ENCODE measurements at places on chromosomes 3 and 15.

GRCh38 chr3:10729439-10729838, 86.6 kb upstream of the SLC6A11 start:
- no peak for DNase-seq

DNA sequence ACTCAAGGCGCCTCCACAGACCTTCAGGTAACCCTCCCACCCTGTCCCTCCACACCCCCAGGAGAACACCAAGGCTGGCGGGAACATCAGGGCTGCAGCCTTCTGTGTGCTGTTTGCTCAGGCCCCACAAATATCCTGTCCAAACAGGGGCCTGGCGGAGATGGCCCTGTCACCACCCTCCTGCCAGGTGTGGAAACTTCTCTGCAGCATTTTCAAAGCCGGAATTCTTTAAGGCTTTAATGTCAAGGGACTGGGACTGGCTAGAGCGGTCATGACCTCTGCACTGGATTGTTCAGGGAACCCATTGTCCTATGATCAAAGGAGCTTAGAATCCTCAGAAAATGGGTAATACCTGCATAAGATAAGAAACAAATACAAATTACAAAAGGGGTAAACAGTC, 46.6 kb downstream of the FBLN2 start:
- DNase-seq, result no peak

DNA sequence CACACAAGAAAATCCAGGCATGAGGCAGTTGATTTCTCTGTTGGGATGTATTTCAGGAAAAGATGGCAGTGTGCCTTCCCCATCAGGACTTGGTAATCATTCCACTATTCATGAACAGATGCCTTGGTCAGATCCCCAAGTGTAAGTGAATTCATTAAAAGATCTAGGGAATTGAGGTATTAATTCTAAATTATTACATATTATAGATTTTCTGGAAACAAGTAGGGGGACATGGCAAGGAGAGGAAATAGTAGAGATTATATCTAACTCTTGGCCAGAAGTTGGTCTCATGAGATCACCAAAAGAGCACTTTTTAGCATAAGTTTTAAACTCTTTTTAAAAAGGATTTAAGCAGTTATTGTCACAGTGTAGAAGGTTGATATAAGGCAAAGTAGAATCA, 74.4 kb upstream of the MDFIC2 start:
- DNase-seq, result no peak

DNA sequence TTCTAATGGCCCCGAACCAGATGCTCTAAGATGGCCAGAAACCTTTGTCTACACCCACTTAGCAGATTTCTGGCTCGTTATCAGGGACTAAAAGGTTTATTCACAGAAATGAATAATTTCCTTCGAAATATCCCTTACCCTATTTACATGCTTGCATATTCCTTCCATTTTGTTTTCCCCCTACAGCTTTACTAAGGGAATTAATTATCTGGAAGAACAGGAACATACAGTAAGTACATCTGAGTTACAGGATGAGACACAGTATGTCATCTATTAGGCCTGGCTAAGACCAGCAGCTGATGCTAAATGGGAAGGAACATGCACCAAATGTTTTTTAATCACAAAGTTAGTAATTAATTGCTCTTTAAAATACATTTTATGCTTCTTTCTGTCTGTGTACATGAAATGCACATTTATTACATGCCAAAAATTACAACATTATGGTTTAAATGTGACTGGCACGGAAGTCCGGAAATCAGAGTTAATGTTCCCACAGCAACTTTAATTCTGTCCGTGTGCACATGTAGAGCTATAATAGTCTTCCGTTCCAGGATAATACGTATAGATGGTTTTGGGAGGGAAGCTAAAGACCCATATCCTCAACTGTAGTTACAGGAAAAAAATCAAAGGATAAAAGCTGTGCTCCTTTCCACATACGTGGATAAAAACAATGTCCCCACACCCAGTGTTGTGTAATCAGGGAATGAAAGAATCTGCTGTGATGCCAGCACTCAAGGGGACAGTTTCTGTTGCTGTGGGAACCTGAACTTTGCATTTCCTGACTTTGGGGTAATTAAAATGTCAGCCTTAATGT, 82.0 kb downstream of the TIGIT start:
- no peak for DNase-seq

DNA sequence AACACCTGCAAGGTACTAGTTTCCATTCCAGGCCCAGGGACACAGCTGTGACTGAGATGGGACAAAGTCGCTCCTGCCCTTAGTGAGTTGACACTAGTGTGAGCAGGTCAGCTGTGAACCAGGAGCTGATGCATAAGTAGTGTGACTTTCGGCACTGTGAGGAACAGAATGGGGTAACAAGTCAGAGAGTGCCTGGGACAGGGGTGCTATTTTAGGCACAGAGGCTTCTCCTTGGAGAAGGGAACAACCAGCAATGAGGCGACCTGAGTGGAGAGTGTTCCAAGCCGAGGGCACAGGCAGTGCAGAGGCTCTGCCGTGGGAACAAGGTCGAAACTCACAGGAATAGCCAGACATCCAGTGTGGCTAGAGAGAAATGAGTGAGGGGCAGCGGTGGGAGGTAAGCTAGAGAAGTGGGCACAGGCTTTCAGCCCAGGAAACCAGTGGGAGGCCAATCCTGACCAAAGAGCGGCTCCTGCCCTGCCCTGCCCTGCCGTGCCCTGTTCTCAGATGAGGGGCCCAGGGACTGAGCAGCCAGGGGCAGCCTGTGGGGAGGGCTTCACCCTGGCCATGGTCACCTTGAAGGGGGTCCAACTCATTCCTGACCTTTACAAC, 14.2 kb downstream of the DNAH1 start:
- no peak for DNase-seq

DNA sequence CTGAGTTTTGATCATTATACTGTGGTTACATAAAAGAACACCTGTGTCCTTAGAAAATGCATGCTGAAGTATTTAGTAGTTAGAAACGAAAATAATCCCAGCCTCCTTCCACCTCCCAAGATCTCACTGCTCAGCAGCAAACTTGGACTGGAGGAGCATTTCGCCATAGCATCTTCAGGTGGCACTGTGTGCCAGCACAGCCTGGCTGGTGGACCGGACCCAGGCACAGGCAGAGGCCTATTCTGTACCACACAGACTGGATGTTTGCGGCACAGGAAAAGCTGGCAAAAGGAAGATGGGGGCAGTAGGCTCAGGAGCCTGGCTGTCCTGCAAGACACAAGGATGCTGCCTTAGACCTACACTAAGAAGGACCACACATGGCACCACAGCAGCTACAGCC, 10.2 kb downstream of the STIMATE start:
- no peak for DNase-seq

GRCh38 chr15:62063825-62064635, 2.7 kb upstream of the C2CD4A start:
- peak; percentile 34 for DNase-seq

- DNase-seq, result no peak
Measured at GRCh38 chr15:40489274-40490175, 18.7 kb downstream of the CHST14 start.

DNA sequence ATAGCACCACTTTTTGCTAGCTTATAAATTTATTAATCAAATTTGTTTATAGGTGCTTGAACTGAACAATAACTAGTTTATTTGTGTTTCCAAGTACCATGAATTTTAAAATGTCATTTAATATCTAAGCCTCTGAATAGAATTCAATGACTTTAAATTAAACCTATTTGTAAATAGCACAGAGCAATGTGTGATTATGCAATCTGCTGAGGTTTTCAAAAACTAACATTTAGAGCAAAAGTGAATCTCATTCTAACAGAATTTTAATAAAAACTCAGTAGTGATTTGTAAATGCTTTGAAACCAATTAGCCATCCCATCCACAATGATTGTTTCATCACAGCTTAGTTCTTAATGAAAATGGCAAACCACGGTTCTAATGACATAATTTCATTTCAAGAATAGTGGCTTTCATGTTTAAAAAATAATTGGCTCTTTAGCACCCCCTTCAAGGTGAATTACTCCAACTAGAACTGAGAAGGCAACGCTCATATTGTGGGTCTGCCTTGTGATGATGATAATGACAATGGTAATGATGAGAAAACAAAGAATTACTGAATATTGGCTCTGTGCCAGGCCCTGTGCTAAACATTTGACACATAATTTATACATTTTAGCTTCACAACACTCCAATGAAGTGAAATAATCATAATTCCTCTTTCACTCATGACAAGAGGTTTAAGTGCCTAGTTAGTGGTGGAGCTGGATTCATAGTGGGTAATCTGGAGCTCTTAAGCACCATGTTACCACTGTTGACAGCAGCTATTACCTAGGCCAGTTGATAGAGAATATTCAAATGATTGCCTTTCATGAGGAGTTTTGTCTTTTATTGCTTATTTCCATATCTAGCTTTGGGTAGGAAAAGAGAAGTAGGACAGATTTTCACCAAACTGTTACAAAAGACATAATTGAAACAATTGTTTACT, 145.7 kb downstream of the RBMS3 start:
- DNase-seq, result no peak

Measured in LHCN-M2 (cell line).